ENCODE measurements at places on chromosomes 16 and 17.

- no peak for DNase-seq
Observed at GRCh38 chr17:73952082-73952479, 251.4 kb upstream of the RPL38 start.

DNA sequence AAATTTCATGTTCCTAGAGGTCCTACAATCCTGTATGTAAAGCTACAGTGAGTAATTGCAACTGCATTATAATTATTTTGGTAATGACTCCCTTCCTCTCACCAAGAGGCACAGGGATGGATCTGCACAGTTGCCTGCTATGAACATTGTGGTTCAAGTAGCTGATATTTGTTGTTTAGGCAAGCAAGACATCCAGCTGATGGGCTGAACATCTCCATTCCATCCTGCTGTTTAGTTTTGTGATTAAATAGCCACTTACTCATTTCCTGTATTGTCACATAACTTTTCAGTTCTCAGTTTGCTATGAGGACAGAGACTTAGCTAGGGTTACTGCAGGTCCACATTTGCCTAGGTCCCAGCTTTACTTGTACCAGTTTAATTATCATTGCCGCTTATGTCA, 181.2 kb upstream of the TBX2 start:
- DNase-seq, result no peak

- no peak for DNase-seq
Observed at GRCh38 chr16:82105107-82105506, 64.9 kb downstream of the MPHOSPH6 start.

DNA sequence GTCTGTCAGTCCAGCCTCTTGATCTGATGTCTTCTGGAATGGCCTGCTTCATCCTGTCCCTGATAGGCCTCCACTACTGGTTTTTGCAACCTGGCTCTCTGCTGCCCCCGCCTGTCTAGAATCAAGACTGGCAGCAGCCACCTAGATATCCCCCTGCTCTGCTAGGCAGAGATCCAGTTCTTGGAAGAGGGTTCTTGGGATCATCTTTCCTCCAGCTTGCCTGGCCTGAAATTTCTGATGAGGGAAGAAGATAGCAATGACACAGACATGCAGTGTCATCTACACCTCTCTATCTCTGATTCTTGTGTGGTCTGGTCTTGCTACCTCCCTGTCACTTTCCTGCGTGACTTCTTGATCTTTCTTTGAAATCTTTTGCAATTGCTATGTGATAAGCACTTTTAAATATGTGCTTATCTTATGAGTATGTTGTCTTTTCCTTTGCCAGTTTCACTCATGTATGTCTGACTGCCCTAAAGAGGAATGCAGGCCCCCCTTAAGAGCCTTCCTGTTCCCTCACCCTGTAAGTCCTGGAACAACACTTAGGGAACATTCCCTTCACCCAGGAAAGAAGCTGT, 20.3 kb upstream of the NFATC3 start:
- no peak for DNase-seq

DNA sequence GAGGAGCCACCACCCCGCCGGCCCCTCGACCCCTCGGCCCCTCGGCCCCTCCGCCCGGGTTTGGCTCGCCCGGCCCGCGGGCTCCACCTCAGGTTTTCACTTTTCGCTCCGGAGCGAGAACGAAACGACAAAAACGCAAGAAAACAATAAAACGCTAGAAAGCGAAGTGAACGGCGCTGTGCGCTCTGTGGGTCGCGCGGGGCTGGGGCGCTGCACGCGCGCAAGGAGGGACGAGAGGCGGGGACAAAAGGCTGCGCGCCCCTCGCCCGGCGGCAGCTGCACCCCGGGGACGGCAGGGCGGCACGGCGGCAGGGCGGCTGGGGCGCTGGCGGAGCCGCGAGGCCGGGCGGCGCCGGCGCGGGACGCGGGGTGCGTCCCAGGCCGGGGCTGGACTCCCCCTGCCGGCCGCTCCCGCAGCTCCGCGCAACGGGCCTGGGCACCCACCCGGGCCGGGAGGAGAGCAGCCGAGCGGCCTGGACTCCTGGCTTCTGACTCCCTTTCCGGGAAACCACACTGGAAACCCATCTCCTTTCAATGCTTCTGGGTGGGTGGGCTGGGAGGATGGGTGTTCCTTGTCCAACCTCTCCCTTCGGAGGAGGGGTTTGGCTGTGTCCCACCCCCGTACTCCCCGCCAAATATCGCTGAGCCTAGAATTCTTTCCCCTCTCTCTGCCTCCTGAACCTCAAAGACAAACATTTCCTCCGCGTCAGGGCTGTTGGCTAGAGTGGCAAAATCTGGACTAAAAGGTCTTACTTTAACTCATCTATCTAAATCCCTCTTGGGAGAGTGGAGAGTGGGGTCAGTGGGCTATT, 9.9 kb downstream of the TBX2 start:
- peak; percentile 83 for DNase-seq

DNA sequence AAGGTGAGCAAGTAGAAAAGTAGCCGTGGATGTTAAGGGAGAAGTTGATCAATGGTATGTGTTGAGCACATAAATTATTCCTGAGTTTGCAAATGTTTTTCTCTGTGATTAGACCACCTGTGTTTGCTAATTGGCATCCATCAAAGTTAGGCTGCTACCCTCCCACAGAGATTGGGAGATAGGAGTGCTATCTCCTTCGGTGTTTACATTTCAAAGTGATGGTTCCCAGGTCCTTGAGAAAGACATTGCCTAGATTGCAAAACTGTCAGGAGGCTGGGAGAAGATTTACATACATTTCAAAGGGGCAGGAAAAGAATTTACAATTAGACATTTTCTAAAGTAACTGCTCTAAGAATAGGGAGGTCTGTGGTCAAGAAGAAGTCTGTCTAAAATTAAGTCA, 54.3 kb upstream of the CNTNAP4 start:
- no peak for DNase-seq

DNA sequence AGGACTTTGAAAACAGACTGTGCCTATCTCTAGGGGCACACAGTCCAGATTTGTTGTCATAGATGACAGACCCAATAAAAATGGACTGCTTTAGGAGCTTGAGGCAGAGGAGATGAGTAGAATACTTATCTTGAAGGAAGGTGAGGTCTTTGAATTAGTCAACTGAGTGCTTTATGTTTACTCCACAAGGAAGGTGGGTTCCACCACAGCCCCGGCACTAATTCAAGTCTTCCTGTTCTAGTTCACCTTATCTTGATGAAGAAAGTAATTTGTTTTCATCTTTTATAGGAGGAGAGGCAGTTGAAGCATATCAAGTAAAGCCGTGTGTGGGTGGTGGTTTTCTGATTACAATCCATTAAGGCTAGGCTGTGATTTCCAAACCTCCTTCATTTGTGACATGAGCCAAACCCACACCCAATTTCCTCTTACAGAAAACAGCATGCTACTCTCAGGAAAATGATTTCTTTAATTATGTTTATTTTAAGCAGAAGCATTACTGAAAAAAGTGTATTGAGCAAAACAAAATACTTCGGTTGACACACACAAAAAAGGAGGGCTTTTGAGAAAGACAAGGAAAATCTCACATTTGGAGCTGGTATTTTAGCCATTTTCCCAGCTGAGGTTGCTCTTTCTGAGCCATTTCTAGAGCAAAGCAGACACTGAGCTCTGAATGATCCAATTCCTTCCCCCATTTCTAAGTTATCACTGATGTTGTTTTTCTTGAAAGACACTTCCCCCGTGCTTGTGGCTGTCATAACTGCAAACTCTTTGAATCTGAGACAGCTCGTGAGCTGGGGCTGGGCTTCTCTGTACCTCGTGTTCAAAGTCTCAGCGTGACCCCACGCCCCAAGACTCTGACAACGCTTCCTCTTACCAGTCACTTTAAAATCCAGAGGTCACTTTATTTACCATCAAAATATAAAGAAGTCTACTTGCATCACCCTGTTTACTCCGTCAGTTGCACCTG, 35.4 kb downstream of the CDRT15 start:
- DNase-seq, result no peak

GRCh38 chr16:81335669-81336068, 20.9 kb downstream of the GAN start:
- no peak for DNase-seq

GRCh38 chr17:35170968-35171771, 23.0 kb downstream of the SLC35G3 start:
- peak; percentile 52 for DNase-seq

GRCh38 chr16:75566758-75567255, 628 bp downstream of the GABARAPL2 start:
- no peak for DNase-seq

DNA sequence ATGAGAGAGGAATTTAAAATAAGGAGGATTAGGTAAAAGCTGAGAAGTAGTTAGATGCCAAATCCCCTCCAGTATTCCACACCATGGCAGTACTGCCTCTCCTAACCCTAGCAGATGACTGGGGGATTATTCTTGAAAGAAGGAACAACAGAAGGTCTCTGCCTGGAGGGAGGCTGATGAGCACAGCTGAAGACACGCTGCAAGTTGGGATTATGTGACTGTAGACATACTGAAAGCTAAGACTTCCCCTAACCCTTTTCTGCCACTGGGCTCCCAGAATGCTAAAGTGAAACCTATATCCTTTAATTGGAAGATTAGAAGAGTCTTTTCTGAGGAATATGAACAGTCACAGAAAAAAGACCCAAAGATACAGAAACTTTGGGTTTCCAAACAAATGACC, 27.7 kb upstream of the SLC46A1 start:
- no peak for DNase-seq

DNA sequence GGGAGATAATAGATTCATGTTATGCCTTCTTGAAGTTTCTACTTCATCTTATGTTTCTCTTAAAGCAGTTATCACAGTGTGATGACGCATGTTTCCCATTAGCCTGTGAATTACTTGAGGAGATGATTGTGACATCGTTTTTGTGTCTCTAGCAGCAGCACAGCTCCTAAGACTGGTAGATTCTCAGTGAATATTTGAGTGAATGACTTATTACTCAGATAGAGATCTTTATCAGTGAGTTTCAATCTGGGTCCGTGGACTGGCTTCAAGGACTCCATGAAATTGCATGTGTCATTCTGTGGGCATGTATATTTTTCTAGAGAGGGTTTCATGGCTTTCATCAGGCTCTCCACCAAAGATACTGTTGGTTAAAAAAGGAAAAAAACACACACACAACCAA, 29.9 kb downstream of the YPEL2 start:
- no peak for DNase-seq

- no peak for DNase-seq
Observed at GRCh38 chr17:80504686-80505413, 28.4 kb upstream of the NPTX1 start.

DNA sequence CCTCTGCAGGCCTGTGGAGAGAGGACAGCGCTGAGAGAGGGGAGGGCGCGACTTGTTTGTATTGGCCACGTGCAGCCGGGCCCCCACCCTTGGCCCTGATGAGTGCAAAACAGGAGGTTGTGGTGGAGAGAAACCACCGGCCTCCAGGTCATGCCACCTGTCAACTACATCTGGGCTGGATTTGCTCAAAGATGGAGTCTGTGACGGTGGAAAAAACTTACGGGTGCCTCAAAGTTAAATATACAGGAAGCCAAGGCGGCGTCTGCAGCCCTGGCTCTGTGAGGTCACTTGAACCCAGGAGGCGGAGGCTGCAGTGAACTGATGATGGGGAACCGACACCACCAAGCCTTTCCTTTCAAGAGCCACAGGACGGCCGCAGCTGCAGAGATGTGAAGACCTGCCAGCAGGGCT, 15.7 kb downstream of the C16orf74 start:
- no peak for DNase-seq

DNA sequence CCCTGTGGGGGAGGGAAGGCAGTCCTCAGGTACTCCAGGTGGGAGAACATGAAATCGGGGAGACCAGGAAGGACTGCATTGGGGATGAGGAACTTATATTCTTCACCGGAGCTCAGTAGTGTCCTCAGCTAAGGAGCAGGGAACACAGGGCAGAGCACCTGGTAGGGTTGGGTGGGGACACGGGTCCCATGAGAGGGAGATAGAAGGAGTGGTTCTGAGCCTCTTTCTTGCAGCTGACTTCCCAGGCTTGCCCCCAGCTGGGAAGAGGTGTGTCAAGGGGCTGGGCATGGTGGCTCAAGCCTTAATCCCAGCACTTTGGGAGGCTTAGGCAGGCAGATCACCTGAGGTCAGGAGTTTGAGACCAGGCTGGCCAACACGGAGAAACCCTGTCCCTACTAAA, 2.1 kb downstream of the FHOD1 start:
- DNase-seq, result no peak

DNA sequence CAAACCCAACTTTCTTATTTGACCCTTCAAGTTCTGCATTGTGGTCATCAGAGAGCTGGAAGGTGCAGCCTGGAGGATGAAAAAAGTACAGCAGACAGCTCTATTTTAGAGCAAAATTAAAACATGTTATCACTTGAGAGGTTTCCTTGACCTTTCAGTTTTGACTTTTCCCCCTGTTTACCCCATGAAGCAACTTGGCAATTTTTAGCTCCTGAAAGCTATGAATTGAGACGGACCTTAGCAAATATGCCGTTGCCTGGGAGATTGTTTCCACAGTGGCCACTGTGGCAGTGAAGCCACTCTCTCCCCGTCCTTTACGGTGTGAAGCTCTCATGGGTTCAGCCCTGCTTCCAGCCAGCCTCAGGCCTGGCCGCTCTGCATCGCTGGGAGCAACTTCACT, 398.6 kb downstream of the CPPED1 start:
- no peak for DNase-seq

DNA sequence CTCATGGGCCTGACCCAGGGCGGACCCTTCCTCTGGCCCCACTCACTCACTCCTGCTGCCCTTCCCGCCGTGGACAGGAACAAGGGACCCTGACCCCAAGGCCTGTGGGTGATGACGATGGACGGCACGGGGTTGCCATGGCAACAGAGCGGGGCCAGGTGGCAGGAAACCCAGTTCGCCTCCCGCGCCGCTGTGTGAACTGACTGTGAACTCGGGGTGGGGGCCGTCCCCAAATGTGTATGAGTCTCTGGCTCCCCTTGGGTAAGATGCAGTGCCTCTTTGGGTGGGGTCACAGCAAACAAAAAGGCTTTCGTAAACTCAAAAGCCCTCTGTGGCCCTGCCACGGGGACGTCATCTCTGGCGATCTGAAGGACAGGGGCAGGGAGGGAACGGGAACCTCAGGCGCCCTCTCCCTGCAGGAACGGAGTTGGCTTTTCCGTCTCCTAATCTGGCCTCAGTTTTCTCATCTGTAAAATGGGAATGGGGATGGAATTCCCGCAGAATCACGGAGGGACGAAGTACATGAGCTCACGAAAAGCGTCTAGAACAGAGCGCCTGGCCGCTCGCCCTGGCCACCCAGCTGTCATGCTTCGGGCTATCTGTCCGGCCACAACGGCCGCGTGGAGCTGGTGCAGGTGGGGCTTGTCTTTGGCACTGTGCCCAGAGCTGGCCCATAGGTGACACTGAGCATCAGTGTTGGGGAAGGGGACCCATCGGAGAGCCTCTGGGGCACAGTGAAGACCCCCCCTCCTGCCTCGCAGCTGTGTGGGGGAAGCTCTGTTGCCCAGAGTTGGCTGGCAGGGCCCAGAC, 44.9 kb upstream of the PABPN1L start:
- no peak for DNase-seq

GRCh38 chr17:78196716-78197115, 9.6 kb downstream of the AFMID start:
- no peak for DNase-seq

- DNase-seq, result no peak
Observed at GRCh38 chr16:1800701-1801100, 7.2 kb upstream of the IGFALS start.
